ENCODE measurements at places on chromosomes 16 and 17. TPM values are rescaled to one million over a fixed set of nuclear protein-coding genes. Genes with fewer than 3 reads are reported as not detected.

DNA sequence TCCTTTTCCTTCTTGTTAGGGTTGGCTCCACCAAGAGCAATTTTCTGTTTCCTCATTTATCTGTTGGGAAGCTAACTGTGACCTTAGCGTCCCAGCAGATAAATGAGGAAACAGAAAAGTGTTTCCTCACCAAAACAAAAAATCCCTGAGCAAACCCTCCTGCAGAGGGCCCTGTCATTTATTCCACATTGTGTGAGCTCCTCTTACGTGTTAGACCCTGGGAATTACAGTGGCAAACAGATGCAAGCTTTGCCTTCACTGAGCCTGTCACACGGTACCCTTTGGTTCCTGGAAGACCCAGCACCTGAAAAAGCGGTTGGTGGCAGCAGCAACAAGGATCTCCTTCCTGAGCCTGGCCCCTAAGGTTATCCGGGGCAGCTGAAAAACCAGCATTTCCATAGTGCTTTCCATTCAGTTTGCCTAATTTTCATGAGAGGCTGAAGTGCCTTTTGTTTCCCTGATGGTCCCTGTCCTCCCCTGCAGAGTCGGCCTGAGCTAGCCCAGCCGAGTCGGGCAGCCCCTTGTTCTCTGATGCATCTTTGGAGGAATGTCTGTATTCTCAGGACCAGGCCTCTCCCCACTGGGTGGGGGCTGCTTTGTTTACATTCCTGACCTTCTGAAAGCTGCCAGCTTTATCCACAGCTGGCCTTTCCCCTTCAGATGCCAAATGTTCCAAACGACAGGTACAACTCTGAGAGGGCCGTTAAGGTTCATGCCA lies 34.7 kb downstream of the YPEL2 start:
- DNase-seq = no peak

- DNase-seq = no peak
These were observed 6.3 kb downstream of the PDF start for GRCh38 chr16:69324013-69324531.

DNA sequence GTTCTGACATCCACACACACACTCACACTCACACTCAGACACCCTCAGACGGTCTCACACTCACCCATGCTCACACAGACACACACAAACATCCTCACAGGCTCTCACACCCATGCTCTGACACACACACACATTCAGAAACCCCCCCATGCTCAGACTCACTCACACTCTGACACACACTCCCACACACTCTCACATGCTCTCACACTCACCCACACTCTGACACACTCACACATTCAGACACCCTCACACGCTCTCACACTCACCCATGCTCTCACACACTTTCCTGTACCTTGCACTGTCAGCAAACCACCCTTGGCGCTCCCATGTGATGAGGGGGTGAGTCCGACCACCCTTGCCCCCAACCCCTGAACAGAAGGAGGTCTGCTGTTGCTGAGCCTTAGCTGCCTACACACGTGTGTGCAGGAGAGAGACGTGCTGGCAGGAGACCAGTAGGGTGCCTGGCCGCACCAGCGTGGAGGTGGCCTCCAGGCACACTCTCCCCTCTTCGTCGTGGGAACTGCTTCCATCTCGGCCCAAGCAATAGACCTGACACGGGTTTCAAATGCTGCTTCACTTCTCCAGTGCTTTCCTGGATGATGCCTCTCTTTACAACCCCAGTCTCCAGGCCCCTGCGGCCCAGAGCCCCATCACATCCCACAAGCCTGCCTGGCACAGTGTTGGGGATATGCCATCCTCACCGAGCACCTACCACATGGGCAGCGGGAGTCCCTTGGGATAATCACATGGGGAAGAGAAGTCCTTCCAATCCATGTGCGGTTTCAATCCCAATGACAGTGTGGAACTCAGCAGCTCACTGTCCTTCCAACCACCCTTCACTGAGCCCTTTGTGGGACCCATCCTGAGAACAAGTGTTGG lies 267.8 kb upstream of the FOXF1 start:
- no peak for DNase-seq

GRCh38 chr17:10318535-10318934 lies 54.3 kb downstream of the MYH13 start:
- DNase-seq = no peak

- DNase-seq = peak; percentile 35
These were observed at the start of gene SDK2 for GRCh38 chr17:73644145-73645049. TSS of gene SDK2 (minus strand) at chr17:73644445. CDS start at chr17:73644088, 357 bp downstream.

DNA sequence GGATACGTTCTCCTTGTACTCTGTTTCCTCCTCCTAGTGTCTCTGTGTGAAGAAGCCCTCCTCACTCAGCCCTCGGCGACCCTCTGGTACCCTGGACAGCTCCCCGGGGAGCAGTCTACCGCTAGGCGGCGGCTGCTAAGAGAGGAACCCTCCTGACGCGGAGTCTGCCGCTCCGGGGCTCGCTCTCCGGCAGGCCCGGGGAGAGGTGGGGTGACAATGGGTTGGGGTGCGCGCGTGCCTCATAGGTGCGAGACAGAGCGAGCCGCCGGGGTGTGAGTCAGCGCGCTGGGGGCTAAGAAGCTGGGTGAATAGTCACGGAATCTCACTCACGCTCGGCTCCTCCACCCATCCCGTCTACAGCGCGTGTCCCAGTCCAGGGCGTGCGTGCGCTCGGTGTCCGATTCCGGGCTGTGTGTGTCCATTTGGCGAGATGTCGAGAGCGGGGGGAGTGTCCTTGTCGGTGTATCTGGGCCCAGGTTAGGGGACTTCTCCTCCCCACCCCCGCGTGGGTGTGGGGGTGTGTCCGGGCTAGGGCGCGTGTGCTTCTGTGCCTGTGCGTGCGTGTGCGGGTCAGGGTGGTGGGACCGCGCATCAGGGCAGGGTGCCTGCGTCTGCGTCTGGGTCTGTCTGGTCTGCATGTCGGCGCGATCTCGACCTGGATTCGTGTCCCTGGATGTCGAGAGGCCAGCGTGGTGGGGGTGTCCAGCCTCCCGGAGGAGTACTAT lies 577 bp upstream of the HS3ST2 start:
- peak; percentile 93 for DNase-seq

- no peak for DNase-seq
These were observed 12.2 kb upstream of the CLEC18C start for GRCh38 chr16:70161350-70161749.

DNA sequence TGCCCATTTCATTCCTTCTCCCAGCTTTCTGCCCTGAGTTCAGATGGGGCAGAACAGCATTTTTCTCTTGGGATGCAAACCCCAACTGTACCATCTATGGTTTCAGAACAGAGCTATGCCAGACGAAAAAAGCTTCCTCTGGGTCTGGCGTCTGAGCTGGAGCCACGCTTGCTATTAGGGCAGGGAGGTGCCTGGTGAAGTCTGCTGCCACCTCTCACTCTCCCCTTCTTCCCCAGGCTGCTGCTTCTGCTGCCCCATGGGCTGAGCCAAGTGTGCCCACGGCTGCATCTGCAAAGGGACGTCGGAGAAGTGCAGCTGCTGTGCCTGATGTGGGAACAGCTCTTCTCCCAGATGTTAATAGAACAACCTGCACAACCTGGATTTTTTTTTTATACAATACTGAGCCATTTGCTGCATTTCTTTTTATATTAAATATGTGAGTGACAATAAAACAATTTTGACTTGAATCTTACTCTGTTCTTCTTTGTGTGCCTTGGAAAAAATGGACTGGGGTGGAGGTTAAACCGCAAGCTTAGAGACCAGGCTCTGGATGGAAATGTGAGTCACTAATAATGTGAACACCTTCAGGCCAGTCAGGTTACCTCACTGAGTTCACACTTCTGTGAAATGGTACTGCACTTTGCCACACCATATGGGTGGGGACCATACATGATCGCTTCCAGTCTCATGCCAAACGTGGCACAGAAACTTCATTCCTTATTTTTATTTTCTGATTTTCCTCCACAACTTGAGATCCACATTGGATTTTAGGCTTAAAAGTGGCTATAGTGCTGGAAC lies 1.7 kb upstream of the MT1A start:
- DNase-seq = no peak

DNA sequence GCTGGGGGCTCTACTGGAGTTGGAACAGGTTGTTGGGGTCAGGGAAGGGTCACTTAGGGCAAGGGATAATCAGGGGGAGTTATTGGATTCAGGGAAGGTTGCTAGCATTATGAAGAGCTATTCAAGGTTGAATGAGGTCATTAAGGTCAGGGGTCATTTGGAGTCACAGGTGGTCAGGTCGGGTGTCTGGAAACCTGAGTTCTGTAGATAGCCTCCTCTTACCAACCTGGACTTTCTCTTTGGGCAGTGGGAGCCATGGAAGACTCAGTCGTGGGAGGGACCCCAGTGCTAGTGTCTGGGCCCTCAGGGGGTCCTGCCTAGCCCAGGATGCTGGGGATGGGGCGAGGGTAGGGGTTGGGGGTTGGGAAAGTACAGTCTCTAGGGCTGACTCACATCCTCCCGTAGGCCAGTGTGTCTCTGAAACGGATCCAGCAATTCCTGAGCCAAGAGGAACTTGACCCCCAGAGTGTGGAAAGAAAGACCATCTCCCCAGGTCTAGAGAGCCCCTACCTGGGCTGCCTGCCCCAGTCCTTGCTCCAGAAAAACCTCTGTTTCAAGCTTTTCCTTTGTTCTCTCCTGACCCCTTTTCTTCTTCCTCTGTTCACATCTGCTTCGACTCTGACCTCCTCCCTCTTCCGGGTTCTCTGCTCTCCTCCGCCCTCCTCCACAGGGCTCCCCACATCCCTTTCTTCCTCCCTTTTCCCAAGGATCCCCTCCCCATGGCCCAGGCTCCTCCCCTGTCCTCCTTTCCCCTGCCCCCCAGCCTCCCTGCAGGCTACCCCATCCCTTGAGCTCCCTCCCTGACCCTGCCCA lies 33.5 kb downstream of the ABCC3 start:
- no peak for DNase-seq

GRCh38 chr17:74981979-74982662 lies 5.3 kb upstream of the CDR2L start:
- no peak for DNase-seq

GRCh38 chr17:80768389-80768788 lies 223.3 kb upstream of the CHMP6 start:
- DNase-seq = no peak

GRCh38 chr17:65049085-65049756 lies 7.3 kb downstream of the GNA13 start:
- no peak for DNase-seq

GRCh38 chr17:73924909-73925186 lies 278.6 kb upstream of the RPL38 start:
- DNase-seq = no peak

DNA sequence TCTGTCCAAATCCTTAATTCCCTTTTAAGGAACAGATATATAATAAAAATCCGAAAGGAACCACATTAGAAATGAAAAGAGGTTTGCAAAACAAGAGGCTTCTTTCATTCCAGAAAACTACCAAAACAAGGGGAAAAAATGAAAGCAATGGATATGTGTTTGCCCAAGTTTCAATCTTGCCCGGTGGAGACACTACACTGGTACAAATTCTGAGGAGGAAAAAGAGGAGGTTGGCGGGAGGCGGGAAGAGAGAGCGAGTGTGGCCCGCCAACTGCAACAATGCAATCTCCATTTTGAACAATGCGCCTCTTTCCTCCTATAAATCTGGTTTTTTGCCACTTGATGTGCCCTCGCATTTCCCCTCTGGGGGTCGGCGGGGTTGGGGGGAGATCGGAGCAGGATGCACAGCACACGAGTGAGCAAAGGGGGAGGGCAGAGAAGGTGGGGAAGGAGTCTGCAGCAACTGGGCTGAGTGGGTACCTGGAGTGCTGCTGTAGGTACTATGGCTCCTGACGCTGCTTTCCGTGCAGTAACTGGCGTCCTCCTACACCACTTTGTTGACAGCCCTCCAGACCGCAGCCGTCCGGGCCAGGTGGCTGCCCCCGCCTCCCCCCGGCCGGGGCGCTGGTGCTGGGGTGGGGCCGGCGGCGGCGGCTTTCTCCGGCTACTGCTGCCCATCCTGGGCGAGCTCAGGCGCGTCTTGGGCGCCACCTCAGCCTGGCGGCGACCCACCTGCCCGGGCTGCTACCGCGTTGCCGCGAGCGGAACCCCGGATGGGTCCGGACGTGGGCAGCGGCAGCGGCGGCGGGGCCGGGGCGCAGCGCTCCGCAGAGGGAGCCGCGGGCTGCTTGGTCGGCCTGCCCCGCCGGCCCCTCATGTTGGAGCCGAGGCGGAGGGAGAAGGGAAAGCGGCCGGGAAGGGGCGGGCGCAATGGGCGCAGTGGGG lies 93.8 kb upstream of the PLEKHM1 start:
- peak; percentile 85 for DNase-seq

GRCh38 chr17:79617304-79617703 lies 6.5 kb upstream of the RBFOX3 start:
- DNase-seq = no peak

GRCh38 chr16:3190949-3191353 lies 2.9 kb downstream of the OR1F1 start:
- DNase-seq = no peak

DNA sequence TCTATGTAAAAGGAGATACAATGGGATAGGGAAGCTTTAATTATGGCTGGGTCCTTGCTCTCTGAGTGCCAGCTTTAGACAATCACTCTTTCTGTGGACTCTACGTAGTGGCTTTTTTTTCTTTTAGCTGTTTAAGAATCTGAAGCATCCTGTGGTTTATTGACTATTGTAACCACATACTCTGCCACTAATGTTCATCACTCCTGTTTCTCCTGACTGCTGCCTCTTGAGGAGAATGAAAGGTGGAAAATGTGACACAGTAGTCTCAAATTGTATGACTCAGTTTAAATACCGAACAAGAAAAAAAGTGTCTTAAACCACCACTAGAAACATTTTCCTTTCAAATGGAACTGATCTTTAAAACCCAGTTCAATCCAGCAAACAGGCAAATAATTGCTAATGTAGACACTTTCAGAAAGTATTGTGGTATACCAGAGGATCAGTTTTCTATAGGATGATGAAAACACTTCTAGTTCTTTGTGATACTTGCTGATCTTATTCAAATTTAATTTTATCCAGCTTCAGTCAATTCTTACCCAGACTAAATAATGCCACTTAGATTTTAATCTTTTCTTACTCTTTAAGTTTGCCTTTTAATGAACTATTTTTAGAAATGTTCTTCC lies 302.7 kb upstream of the PMFBP1 start:
- peak; percentile 85 for DNase-seq

Gene OR2C1
- total RNA-seq = not detected

Gene TLCD2
- 5.7 TPM for total RNA-seq

Gene PIK3R6
- not detected for total RNA-seq

Gene ARHGAP23
- 43.0 TPM for total RNA-seq

Gene TMC7
- 17.5 TPM for total RNA-seq

Gene PRDM7
- total RNA-seq = not detected

Gene CD300C
- not detected for total RNA-seq

Gene UBE2Z
- total RNA-seq = 104 TPM

Gene ATP2C2
- total RNA-seq = not detected

Gene CACNG4
- total RNA-seq = 0.17 TPM

Gene TAT
- total RNA-seq = not detected

Gene DNAJA3
- 52.7 TPM for total RNA-seq

Gene TNFRSF17
- not detected for total RNA-seq
